ENCODE measurements at places on chromosomes 1 and 21.
A peak's percentile ranks its signal among the peaks of the same experiment; 100 is the strongest.

DNA sequence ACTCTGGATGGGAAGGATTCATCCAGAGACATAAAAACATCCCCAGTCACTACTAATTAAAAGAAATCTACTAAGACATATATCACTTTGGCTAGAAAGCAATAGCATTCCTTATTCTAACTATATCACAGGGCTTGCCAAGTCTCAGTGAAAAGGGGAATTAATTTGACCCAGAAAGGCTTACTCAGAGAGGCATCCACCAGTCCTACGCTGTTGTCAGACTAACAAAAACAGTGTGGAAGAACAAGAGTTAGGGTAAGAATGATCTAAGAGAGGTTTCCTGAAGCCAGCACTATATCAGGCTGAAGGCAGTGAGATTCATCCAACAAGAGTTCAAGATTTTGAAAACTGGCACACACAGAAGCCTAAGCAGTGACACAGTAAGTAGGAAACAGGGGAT, 126.1 kb downstream of the GDAP2 start:
- DNase-seq, result no peak

DNA sequence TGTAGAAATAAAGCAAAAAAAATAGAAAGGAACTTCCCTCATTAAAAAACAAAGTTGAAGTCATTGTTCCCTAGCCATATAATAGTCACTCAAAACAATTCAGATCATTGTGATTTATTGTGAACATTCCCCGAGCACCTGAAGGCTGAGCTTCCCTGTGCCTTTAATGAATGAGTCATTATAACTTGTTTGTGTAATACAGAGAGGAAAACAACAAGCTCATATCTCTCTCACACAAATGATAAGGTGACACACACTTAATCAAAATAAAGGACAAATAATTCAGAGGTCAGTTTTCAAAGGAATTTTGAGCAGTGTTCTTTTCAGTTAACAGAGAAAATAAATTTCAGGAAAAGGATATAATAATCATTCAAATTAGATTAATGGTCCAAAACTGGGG, 326.2 kb downstream of the DUSP10 start:
- DNase-seq, result no peak

DNA sequence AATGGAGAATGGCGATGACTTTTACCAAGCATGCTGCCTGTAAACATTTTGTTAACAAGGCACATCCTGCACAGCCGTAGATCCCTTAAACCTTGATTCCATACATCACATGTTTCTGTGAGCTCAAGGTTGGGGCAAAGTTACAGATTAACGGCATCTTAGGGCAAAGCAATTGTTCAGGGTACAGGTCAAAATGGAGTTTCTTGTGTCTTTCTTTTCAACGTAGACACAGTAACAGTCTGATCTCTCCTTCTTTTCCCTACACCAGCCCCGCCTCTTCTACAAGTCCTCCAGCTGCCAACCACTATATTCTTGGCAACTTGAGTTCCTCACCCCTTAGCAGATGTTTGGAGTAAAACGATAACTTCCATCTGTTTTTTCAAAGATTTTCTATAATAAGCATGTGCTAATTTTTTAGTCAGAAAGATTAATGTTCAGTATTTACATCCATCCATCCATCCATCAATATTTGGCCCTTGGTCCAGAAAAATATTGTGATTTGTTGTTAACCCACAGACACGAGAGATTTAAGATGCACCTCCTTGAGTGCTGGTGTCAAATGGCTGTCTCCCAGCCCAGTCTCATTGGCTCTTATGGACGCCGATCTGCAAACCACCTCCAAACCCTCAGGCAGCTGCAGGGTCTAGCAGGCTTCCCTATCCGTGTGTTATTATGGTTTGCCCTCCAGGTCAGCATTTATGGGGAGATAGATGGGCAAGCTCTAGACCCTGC, 3.8 kb downstream of the DNALI1 start:
- no peak for DNase-seq

GRCh38 chr1:39933956-39934941, 20.7 kb upstream of the MFSD2A start:
- no peak for DNase-seq

GRCh38 chr1:227883641-227884301, 64.0 kb downstream of the WNT9A start:
- no peak for DNase-seq

DNA sequence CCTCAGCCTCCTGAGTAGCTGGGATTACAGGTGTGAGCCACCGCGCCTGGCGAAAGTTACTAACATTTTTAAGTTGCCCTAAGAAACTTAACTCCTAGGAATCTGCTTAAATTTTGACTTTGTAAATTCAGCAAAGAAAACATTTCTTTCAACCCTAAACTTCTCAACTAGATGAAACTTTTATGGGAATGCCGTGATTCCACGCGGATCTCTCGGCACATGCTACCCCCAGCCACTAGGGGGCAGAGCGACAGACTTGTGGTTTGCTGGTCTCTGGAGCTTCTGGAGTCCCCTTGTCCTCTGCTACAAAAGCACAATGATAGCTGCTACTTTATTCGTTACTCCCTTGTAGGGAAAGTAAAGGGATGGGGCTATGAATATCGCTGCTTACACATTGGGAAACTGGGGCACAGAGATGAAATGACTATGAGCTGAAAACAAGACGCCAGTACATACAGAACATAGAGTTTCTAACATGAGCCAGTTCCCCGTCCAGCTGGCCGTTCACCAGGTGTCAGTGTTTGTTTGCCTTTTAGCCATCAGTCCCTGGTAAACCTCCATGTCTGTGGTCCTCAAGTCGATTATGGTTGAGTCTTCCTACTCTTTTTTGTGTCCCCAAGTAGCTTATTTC, 114.7 kb downstream of the PBX1 start:
- DNase-seq, result no peak

DNA sequence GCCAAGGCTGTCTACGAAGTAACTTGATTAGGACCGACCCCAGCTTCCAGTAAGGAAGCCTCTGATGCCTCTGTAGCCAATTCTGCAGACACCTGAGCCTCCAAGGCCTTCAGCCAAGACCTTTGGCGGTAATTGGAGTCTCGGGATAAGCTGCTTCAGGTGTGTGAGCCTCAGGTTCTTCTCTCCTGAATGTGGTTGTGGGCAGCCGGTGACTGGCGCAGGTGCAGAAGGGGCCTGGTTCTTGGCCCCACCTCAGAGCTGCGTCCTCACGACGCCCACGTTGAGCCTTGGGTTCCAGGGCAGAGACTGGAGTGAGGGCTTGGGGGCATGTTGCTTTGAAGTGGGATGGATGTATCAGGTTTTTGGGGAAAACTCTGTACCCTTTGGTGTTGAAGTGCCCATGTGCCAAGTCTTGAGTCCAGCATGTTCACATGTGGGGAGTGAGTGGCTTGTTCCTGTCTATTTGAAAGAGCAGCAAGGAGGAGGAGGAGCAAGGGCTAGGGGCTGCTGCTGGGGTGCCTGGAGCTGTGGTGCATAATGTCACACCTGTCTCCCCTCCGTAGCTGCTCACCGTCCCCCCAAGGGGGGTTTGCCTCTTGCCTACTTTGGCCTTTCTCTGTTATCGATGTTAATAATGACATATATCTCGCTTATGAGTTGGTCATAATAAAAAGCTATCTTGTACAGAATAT, 1.4 kb downstream of the PSEN2 start:
- no peak for DNase-seq

GRCh38 chr1:223712850-223713474, 623 bp downstream of the CAPN2 start:
- DNase-seq, result peak; percentile 23

GRCh38 chr1:218475275-218475674, 130.1 kb downstream of the TGFB2 start:
- no peak for DNase-seq

- DNase-seq, result no peak
Observed at GRCh38 chr1:12398479-12398878, 168.6 kb downstream of the VPS13D start.

- DNase-seq, result no peak
Observed at GRCh38 chr1:911875-912739, 11.6 kb upstream of the SAMD11 start.

DNA sequence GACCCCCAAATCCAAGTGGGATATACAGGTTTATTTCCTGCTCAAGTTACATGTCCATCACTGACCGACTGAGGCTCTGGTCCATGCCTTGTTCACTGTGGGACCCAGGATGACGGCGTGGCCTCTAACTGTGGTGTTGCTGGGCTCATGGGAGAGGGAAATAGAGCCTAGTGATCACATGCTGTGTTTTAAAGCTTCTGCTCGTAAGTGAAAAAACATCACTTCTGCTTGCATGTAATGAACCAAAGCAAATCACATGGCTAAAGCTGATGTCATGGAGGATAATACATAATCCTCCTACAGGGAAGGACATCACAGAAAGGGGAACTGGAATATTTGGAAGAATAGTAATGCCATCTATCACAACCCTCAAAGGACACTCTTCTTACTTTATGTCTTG, 107.6 kb downstream of the FASLG start:
- DNase-seq, result no peak

- DNase-seq, result no peak
Observed at GRCh38 chr1:76426606-76427005, 352.1 kb downstream of the ST6GALNAC3 start.

DNA sequence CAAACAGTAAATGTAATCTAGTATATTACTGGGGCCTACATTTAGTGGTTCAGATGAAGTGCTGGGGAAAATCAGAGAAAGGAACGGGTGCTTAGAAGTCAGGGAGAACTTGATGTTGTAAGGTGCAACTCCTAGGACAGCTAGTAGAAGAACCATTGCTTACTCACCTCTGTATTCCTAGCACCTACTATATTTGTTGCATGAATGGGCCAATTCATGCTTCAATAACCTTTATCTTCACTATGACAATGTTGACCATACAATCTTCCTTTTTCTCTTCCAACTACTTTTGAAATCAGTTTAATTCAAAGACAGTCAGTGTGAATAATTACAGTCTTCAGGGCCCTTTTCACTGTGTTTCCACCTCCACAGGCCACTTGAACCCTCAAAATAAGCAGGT, 125.0 kb upstream of the DMRTA2 start:
- no peak for DNase-seq

DNA sequence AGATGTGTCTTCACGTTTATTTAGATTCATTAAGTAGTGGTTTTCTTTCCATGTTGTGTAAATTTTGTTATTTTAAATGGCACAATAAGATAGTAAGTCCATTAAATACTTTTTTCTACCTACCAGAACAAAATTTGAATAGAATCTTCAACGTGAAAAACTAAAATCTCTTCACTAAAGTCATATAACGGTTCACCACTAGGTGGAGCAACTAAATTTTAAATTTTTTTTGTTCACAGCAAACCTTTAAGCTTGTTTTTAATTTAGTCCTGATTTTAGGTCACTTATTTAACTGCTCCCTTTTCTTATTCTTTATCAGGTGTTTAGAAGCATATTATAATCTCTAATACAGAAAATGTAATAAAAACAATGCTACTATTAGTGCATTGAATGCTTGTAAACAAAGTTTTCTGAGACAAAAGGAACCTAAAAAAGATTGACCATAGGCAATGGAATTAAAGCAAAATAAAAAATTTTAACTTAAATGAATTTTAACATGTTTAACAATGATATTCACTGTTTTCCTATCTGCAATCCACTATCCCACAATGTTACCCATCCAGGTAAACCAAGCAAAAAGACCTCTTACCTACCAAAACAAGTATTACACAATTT, 28.3 kb upstream of the PKN2 start:
- no peak for DNase-seq

GRCh38 chr1:206715552-206716158, 30.9 kb downstream of the MAPKAPK2 start:
- no peak for DNase-seq

GRCh38 chr1:183652107-183652506, 1.0 kb downstream of the APOBEC4 start:
- no peak for DNase-seq

- no peak for DNase-seq
Observed at GRCh38 chr1:152162792-152163463, 3.9 kb upstream of the RPTN start.

GRCh38 chr1:154955039-154955717, 721 bp downstream of the PBXIP1 start:
- peak; percentile 78 for DNase-seq

Data from activated CD8-positive, alpha-beta memory T cell treated with anti-CD3 and anti-CD28 coated beads for 1 hour (primary cell).